ENCODE measurements at places on chromosomes 7 and 10.

GRCh38 chr7:28002638-28003037, 178.0 kb downstream of the JAZF1 start:
- no peak for DNase-seq

- DNase-seq, result no peak
Observed at GRCh38 chr10:128048819-128049210, 77.4 kb downstream of the MKI67 start.

GRCh38 chr10:86065711-86066251, 300.8 kb downstream of the GRID1 start:
- DNase-seq, result no peak

GRCh38 chr7:25436413-25436812, 208.1 kb upstream of the NPVF start:
- DNase-seq, result no peak

All from GM03348 (cell line).